Hepatic stellate cell (primary cell): ENCODE measurements at places on chromosomes 13 and 19.
A peak's percentile ranks its signal among the peaks of the same experiment; 100 is the strongest.

GRCh38 chr19:54653181-54653809, 9.5 kb upstream of the LILRB4 start:
- peak; percentile 24 for DNase-seq

- DNase-seq: no peak
Measured at GRCh38 chr13:37594550-37594949, 4.0 kb downstream of the POSTN start.

GRCh38 chr13:70520275-70521036, 412.2 kb upstream of the KLHL1 start:
- DNase-seq: no peak

DNA sequence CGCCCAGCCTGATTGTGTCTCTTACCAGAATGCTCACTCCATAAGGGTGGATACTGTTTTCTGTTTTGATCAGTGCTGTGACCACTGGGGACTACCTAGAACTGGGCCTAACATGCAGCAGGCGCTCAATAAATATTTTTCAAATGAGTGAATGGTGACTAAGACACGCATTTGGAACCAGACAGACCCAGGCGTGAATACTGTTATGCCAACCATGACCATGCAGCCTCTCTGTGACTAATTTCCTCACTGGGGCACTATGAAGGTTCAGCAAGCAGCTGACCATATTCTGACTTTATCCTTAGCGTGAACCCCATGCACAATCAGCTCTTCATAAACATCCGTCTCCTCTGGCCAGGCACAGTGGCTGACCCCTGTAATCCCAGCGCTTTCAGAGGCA, 13.0 kb upstream of the SPC24 start:
- DNase-seq: peak; percentile 95

DNA sequence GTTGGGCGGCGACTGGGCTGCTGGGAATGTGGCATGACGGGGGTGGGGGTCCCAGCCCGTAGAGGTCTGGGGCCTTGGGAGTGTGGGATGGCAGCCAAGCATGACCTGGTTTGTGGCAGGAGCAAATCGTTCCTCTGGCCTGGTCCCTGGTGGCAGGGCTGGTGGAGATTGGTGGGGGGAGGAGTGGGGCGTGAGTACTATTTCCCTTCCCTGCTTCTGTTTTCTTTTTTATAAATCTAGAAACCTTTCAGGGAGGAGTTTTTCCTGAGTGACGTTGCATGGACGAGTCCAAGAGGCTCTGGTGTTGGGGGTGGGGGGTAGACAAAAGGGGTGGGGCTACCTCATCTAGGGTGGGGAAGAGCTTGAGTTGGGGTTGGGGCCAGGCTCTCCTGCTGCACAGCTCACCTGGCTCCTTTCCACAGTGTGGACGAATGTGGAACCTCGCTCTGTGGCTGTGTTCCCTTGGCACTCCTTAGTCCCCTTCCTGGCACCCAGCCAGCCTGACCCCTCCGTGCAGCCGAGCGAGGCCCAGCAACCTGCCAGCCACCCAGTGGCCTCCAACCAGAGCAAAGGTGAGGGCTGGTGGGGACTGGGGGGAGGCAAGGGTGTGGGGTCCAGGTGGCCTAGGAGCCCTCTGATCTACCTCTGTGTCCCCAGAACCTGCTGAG, 15.4 kb upstream of the PRR19 start:
- DNase-seq: peak; percentile 77

GRCh38 chr13:111666164-111666776, 345.8 kb downstream of the TEX29 start:
- no peak for DNase-seq

GRCh38 chr13:45788011-45788410, 63.5 kb downstream of the SIAH3 start:
- no peak for DNase-seq

- peak; percentile 73 for DNase-seq
Measured at GRCh38 chr19:57406516-57407123, 4.3 kb upstream of the ZNF17 start.

DNA sequence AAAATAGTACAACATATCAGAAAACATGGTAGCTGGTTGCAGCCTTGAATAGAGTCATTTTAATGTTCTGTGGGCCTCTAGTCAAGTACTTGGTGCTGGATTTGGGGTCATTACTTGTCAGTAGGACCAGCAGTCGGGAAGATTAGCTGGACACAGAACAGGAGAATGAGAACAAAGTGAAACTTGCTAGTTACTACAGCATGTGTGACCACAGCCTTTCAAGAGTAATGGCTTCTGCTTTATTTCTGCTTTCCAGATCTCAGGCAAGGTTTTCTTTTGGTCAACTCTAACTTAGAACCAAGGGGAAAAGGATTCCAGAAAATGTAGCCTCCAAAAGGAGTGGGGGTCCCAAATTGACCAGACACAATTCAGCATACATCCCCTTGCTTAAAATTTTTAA, 17.1 kb upstream of the VWA8 start:
- no peak for DNase-seq

DNA sequence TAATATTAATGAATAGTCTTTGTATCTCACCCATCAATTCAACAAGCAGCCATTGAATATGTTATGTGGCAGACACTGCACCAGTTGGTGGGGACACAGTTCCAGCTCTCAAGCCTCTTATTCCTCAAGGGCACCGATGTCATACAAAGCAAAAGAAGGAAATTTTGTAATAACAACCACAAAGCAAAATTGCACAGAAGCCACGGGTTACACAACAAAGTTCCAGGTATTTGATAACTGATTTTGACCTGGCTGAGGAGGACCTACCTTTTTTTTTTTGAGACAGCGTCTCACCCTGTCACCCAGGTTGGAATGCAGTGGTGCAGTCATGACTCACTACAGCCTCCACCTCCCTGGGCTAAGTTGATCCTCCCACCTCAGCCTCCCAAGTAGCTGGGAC, 266.7 kb downstream of the FOXO1 start:
- no peak for DNase-seq

- DNase-seq: no peak
Measured at GRCh38 chr19:35940078-35940775, 4.1 kb downstream of the LRFN3 start.

DNA sequence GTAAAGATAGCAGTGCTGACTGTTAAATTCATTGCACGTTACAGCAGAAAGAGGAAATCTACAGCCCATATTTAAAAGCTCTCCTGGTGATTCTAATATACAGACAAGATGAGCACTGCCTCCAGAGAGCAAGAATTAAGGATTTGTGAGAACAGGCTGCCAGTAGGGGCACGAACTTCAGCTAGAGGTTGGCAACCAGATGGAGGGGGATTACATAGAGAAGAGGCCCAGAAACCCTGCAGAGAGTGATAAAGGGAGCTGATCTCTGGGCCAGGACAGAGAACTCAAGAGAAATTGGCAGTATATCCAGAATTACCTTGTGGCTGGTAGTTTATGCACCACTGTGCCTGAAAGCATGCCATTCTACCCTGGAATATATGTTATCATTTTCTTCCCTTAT, 144.8 kb downstream of the UFM1 start:
- DNase-seq: no peak

GRCh38 chr19:33740811-33741396, 55.8 kb upstream of the KCTD15 start:
- DNase-seq: no peak

GRCh38 chr19:7851623-7852500, 21.8 kb downstream of the EVI5L start:
- no peak for DNase-seq

GRCh38 chr19:42474743-42475142, 32.0 kb upstream of the CXCL17 start:
- DNase-seq: no peak

DNA sequence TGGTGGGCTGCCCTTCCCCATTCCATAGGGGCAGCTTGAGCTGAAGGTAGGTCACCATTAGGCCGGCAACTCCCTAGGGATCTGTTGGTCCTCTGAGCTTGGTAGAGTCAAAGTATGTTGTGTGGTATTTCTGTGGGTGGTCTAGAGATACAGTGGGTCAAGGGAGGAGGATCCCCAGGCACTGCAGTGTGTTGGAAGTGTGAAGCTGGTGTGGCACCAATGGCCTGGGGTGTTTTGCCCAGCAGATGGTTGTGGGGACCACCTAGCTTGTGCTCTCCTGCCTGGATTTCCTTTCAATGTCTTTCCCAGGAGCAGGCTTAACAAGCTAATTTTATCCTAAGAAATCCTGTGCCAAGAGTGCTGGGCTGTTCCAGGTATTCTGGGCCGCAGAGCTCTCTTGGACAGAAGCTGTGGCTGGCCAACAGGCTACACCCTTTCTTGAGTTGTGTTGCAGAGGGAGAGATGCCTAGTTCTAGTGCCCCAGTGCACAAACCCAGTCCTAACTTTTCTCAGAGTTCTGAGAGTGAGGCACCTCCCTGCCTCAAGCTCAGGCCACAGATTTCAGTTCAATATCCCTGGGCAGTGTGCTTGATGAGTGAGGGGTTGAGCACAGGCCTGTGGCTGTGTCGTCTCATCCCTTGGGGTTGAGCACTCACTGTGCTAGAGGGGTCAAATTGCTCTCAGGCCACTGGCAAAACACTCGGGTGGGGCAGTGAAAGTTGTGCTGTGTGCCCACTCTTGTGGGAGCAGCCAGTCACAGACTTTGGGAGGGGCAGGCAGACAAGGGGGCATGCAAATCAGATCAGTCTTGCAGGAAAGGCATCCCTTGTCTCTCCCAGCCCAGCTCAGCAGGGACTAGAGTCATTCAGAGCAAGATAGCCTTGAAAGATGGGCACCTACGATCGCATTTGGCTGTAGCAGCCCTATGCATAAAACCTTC, 1806.1 kb upstream of the MIR17HG start:
- no peak for DNase-seq
